Fibroblast of lung (primary cell): ENCODE measurements at places on chromosomes 13 and 19. TPM values are rescaled to one million over a fixed set of nuclear protein-coding genes. Genes with fewer than 3 reads are reported as not detected.

CYP2F1 gene
- not detected in 2 replicates for polyA plus RNA-seq

EEF1AKMT1 gene
- 17.7 and 18.0 TPM in 2 replicates for polyA plus RNA-seq

PSG3 gene
- 0.27 and 0.51 TPM in 2 replicates for polyA plus RNA-seq

SBSN gene
- polyA plus RNA-seq: 1.6 TPM in 2 replicates

DNA sequence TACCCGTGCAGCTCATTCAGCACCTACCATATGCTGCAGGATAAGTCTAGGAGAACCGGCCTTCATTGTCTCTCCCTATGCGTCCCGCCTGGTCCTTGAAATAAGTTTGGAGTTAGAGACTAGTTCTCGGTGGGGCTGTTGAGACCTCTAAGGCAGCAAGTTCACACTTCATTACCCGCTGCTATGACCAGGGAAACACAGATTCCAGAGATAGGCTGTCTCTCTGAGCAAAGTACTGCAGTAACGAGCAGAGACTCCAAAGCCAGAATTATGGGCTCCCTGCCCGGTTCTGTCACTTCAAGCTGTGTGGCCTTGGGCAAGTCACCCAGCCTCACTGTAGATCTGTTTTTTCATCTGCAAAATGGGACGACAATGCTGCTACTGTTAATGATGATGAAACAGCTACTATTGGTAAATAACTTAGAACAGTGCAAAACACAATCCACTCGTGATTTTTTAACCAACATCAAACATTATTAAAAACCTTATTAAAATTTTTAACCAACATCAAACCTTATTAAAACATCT, 184.1 kb downstream of the USP12 start:
- DNase-seq: no peak

- DNase-seq: peak; percentile 88
Measured at GRCh38 chr19:48255376-48256303, at the start of gene CARD8. CARD8 (minus strand) TSS chr19:48255912; CDS start chr19:48241020, 14,892 bp downstream.

- DNase-seq: no peak
Measured at GRCh38 chr13:73351730-73352129, 292.9 kb downstream of the KLF5 start.

DNA sequence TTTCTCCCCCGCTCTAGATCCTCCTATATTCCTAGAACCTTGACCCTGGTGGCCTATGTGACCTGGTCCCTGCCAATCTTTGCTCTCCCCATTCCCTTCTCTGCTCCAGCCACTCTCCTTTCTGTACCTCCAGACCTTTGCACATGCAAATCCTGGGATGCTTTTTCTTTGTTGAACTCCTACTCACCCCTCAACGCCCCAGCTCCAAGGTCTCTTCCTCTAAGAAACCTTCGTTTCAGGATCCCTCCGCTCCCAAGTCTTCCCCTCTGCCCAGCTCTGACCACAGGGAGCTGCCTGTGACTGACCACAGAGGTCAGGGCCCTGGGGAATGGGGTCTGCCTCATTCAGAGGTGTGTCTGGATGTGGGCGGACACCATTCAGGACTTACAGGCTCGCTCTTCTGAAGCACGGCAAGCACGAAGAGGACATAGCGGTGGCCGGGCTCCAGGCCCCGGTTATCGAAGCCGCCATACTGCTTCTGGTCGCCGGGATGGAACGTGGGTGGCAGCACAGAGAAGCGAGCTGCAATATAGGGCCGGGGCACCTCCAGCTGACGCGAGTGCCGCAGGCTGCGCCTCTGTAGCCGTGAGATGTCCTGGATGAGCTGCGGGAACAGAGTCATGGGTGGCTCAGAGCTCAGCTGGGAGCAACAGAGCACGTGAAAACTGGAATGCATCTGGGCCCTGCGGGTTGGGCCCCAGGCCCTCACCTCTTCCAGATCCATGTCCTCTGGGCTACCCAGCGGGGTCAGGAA, 120.9 kb downstream of the PTPRS start:
- DNase-seq: no peak

DNA sequence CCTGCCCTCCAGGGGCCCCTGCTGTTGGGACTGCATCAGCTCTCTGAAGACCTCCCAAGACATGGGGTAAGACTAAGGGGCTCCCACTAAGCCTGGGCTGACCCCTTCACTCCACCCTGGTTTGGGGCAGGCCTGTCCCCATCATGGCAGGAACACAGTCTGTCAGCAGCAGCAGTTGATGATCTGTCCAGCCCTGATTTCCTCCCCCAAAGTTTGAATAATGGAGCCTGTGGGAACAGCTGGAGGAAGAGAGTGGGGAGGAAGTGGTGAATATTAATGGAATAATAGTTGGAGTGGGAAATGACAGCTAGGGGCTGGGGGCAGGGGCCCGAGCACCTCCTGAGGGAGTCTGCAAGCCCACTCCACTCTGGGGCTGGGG, 1.3 kb upstream of the B3GNT8 start:
- DNase-seq: no peak

DNA sequence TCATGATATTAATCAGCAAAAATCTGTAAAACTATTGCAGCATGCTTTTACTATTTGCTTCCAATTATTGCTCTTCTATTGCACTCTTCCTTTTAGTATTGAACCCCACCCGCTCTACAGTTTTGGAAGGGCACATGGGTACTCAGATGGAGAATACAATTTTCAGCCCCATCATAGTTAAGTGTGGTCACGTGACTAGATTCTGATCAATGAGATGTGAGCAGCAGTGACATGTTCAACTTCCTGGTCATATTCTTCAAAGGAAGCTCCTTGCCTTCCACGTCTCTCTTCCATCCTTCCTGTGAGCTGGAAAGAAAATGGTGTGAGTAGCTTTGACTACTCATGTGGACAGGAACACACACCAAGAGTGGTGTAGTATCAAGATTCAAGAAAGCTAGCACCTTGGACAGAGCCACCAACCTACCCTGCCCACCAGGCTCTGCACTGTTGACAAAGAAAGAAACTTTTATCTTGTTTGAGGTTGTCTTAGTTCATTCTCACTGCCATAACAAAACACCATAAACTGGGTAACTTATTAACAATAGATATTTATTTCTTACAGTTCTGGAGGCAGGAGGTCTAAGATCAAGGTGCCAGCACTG, 3.8 kb upstream of the FGF14 start:
- DNase-seq: peak; percentile 5

DNA sequence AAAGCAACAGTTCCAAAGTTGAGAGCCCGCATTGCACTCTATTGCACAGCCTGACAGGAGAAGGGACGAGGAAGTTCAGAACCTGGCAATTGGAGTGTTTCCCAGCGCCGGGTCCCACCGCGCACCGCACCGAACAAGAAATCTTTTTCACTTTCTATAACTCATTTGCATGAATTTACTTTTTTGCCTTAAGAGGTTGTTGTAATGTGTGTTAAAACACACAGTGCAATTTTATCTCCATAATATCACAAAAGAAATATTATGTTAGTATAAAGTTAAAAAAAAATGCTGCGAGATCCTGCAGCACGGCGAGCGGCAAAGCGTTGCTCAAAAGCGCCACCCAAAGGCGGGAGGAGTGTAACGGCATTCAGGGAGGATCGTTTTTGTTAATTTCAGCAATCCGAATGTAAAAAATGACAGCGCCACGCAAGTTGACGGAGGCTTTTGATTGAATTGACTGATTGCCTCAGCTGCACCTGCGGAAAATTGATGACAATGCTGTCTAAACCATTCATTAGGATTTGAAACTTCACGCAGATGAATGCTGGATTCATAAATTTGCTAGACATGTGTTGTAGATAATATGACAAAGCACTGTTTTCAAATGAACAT, 303.6 kb upstream of the ZNF507 start:
- DNase-seq: peak; percentile 69

COMP gene
- 0.05 and 0.11 TPM in 2 replicates for polyA plus RNA-seq

- no peak for DNase-seq
Measured at GRCh38 chr19:53086949-53087348, 16.3 kb downstream of the ZNF160 start.

BRCA2 gene
- polyA plus RNA-seq: 2.0 and 3.2 TPM in 2 replicates

NLRP11 gene
- polyA plus RNA-seq: not detected in 2 replicates

DNA sequence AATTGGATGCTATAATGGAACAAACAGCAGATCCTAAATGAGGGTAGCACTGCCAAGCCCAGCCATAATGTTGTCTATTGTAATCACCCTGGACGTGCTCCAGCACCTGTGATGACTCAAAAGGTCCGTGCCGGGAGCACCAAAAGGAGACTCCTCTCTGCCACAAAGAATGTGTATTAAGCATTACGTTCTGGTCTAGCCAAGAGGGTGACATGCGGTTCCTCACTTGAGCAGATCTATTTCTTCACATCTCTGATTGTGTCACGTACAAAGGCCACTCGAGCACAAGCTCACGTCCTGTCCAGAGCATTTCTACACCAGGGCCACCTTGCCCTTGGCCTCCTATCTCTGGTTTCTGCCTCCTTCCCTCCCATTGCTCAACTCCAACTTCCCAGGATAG, 219.9 kb upstream of the IRS2 start:
- DNase-seq: no peak

PSG7 gene
- 0.66 and 1.1 TPM in 2 replicates for polyA plus RNA-seq

LRP3 gene
- 4.0 and 5.9 TPM in 2 replicates for polyA plus RNA-seq

RNF113B gene
- polyA plus RNA-seq: not detected in 2 replicates

DNA sequence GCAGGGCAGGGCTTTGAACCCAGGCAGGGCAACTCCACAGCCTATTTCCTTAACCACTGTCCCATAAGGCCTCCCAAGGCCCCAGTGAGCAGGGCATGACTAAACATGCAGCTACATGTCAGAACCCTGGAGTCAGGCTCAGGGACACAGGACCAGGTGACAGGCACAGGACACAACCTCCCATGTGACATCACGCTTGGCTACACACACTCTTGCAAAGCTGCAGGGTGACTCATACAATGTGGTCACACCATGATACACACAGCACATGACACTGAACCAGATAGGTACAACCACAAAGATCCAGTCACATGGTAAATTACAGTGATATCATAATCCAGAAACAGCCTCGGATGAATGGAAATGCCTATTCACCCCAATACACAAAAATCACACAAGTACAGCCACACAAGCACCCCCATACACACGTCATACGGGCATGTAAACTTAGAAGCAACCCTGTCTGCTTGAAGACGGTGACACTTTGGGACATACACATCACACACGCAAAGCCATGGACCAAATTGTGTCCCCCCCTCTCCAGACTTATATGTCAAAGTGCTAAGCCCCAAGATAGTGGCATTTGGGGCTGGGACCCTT, 14.5 kb downstream of the KLK4 start:
- DNase-seq: peak; percentile 37

GRCh38 chr13:77811381-77811780, 107.2 kb downstream of the EDNRB start:
- DNase-seq: no peak

GRCh38 chr19:6806488-6806887, 34.0 kb downstream of the VAV1 start:
- DNase-seq: no peak

DNA sequence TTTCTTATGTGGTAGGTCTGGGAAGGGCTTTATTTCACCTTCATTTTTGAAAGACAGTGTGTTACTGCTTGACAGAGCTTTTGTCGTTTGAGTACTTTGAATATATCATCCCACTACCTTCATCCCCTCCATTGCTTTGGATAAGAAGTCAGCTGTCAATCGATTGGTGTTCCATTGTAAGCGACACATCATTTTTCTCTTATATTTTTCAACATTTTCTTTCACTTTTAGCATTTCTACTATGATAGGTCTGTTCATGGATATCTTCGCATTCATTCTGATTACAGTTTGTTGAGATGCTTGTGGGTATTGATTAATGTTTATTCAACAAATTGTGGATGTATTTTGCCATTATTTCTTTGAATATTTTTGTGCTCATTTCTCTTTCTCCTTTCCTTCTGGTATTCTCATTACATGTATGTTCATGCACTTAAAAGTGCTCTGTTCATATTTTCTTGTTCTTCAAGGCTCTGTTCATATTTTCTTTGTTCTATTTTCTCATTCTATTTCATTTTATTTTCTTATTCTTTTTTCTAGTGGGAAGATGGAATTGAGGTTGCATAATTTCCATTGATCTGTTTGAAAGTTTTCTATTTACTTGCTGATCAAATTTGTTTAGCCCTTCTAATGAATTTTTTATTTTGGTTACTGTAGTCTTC, 29.2 kb downstream of the ZNF546 start:
- DNase-seq: no peak

GRCh38 chr13:50123002-50123401, 107.8 kb downstream of the KCNRG start:
- DNase-seq: no peak

- no peak for DNase-seq
Measured at GRCh38 chr13:91079176-91079575, 268.3 kb upstream of the MIR17HG start.

TRPM4 gene
- polyA plus RNA-seq: 6.1 and 6.7 TPM in 2 replicates

GRCh38 chr13:93686399-93686798, 459.8 kb downstream of the GPC6 start:
- DNase-seq: no peak

DNA sequence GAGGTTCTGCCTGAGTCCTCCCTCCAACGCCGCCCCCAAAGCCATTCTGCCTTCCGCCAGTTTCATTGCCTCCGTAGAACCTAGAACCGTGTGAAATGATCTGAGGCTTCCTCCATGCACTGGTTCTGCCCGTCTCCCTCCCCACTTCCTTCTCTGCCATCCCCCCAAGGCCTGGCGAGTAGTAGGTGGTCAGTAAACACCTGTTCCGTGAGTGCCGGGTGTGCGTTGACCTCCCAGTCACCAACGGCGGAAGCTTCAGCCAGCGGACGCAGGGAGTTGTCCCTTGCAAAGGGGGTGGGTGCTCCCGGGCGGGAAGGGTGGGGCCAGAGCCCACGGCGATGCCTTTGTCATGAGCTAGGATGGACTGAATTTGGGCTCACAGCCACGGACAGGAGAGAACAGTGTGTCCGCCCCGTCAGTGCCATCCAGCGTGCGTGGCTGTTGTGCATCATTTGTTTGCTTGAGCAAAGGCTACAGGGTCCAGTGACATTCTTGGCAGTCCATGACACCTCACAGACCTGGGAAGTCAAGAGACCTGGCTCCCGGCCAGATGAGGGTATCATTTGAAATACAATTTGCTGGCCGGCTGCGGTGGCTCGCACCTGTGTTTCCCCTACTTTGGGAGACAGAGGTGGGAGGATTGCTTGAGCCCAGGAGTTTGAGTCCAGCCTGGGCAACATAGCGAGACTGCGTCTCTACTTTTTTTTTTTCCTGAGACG, 43.1 kb downstream of the NFIC start:
- DNase-seq: no peak

ZNF443 gene
- 1.1 and 1.2 TPM in 2 replicates for polyA plus RNA-seq

- DNase-seq: peak; percentile 21
Measured at GRCh38 chr19:46133777-46134241, 9.3 kb upstream of the IGFL3 start.

DNA sequence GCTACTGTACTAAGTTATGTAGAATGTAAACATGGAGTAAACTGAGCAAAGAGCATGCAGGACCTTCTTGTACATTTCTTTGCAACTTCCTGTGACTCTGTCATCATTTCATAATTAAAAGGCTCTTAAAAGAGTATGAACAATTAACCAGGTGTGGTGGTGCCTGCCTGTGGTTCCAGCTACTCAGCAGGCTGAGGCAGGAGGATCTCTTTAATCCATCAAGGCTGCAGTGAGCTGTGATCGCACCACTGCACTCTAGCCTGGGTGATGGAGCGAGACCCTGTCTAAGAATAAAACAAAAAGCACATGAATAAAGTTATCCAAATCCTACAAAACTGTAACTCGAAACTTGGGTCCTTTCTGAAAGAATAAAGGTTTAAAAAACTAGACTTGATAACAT, 5.8 kb upstream of the SPACA7 start:
- no peak for DNase-seq
